Suppressor macrophage (primary cell): ENCODE measurements at places on chromosomes 1 and 21.

GRCh38 chr1:4327142-4327541 is 327.3 kb upstream of the AJAP1 start:
- no peak for DNase-seq

GRCh38 chr1:205045146-205045545 is 2.1 kb downstream of the CNTN2 start:
- DNase-seq: no peak

GRCh38 chr1:207844371-207844770 is 66.6 kb downstream of the CD34 start:
- peak; percentile 50 for DNase-seq

- DNase-seq: no peak
Observed at GRCh38 chr1:23875382-23875781, 7.3 kb upstream of the FUCA1 start.

DNA sequence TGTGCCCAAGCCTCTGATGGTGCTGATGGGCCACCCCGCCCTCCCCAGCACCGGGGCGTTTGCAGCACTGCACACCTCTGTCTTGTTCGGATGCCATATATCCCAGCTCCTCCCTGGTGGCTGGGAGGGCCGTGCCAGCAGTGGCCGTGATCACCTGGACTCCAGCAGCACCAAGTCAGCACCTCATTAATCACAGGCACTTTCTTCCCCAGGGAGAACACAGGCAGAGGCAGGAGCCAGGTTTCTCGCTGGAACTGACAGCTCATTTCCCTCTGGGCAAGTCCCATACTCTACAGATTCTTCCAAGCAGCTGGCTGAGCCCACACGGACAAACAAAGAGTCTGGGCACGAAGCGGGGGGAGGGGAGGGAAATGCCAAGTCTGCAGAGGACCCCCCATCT is 141.7 kb upstream of the EDN2 start:
- no peak for DNase-seq
